Kidney (tissue), 22 donors: ENCODE measurements at places on chromosomes 2 and 18.

DNA sequence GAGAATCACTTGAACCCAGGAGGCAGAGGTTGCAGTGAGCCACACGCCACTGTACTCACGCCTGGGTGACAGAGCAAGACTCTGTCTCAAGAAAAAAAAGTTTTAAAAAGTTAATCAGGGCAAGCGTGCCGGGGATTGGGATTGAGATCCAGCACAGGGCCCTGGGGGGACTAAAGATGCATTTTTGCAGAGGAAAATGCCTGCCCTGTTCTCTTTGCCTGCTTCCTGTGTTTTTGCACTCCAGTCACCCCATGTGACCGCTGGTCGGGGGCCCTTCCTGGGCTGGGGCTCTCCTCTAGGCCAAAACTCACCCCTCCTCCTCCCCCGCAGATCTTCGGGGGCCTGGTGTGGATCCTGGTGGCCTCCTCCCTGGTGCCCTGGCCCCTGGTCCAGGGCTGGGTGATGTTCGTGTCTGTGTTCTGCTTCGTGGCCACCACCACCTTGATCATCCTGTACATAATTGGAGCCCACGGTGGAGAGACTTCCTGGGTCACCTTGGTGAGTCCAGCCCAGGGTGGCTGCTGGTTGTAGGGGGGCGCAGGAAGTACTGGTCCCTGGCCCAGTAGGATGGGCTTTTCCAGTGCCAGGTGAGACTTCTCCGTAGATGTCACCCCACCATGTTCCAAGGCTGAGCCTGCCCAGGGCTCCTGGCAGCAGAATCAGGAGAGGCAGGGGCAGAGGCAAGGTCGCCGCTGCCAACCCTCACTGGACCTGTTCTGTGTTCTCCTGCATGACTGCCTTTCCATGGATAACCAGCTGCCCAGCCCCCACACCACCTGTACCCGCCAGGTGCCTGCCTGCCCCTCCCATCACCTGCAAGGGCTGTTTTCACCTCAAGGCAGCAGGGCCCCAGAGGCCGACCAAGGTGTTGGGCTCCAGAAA, 22.4 kb downstream of the MAL start:
- no peak for DNase-seq

GRCh38 chr2:28437149-28437835, 44.6 kb downstream of the FOSL2 start:
- DNase-seq: peak; percentile 51

- DNase-seq: no peak
Measured at GRCh38 chr2:26193578-26194231, 20.8 kb downstream of the GAREM2 start.

- no peak for DNase-seq
Measured at GRCh38 chr2:173599821-173600359, 245.2 kb downstream of the CDCA7 start.

- DNase-seq: peak; percentile 71
Measured at GRCh38 chr2:217902379-217903141, 100.2 kb downstream of the TNS1 start.

DNA sequence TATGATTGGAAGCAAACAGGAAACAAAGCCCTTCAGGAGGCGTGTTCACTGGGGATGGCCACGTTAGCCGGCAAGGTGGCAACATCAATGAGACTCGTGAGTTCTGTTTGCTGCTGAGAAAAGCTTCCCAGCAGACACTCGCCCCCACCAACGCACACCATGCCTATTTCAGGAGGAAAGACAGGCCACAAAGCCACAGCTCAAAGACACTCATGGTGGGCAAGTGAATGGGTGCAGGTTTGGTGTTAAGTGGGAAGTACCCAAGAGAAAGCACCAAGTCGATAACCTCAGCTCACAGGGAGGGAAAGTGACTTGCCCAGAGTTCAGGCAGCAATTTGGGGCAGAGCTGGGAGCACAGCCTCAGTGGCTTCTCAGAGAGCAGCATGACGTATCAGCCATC, 10.5 kb upstream of the MTERF4 start:
- DNase-seq: no peak

DNA sequence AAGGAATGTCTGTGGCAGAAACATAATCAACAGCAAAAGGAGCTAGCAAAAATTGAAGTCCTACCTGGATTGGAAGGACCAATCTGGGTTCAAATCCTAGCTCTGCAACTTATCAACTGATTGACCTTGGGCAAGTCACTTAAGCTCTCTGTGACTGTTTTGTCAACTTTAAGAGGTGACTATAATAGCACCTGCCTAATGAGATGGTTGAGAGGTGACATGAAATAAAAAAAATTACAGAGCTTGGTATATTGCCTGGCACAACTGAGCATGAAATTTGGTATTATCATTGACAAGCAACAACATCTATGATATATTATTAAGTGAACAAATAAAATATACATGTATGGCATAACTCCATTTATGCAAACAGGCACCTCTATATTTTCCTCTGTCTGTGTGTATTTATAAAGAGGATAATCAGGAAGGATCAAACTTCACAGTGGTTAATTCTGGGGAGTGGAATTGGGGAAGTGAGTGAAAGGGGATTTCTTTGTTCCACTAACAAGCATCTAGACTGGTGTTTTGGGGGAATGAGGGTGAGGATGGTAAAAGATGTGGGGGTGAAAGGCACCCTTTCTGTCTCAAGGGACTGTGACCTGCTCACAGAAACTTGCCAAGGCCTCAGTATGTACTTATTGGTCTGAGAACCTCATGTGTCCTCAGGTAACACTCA, 132.8 kb upstream of the SERTAD2 start:
- no peak for DNase-seq

DNA sequence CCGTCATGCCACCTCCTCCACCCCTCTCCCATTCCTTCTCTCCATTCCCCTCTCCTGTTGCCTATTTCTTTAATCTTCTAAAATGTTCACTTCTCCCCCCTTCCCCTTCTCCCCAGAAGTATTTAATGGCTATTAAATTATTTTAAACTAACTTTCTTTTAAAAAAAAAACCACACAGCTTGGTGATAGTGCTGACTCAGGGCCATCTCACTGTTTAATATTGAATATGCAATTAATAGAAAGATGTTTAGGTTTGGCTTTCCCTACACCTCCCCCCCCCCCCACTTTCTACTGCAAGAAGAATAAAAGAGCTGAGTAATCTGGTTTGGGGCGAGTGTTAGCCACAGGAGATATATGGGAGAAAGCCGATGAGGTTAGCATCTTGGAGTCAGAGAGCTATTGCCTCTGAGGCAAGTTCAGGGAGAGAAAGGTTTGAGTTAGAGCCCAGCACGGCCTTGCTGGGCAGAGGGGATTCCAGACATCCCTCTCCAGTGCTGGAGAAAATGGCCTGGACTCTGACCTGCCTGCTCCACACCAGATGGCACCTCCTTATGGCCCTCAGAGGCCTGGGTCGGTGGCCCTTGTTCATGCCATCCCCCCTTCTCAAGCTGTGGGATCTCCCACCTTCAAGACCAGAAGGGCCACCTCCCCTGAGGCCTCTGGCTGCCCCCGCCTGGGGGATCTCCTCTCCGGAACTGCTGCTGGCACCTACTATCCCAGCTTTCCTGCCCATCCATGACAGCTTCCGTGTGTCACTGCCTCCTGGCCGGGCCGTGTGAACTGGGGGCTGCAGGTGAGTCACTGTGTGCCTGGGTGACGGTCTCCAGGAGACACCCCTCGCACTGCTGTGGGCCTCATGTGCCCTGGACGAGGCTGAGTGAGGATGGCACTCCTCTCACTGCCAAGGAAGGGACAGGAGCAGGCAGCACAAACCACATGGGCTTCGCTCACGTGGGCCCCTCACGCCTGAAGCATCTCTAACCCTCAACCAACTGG, 246.9 kb downstream of the CELF4 start:
- DNase-seq: no peak

GRCh38 chr2:38315707-38316333, 61.3 kb downstream of the ATL2 start:
- peak; percentile 70 for DNase-seq

- no peak for DNase-seq
Measured at GRCh38 chr2:65379721-65380171, 52.7 kb downstream of the SPRED2 start.

DNA sequence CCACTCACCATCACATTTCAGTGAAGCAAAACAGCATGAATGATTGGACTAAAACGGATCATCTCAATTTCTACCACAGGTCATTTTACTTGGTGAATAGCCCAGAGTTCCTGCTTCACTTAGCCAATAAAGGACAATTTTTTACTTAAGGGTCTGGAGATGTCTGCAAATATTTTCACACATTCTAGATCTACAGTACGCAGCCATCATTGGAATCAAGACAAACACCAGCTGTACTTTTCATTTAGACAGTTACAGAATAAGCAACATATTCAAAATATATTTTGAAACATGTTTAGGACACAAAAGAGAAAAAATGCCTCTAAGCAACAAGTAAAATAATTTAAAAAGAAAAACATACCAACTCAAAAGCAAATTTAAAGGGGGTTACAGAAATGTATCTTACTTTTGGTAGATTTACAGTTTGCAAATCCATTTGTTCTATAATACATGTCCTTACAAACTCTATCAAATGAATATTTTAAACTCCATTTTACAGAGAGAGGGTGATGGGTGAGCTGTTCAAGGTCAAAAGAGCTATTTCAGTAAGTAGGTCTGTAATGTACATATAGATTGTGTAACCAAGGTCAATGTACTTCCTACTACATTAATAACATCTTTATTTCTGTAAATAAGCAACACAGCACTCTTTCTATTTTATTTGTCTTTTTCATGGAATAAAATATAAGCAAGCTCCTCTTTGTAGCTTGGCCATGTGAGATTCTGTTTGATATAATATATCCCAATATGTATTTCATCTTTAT, 13.4 kb downstream of the PPP1R1C start:
- no peak for DNase-seq

DNA sequence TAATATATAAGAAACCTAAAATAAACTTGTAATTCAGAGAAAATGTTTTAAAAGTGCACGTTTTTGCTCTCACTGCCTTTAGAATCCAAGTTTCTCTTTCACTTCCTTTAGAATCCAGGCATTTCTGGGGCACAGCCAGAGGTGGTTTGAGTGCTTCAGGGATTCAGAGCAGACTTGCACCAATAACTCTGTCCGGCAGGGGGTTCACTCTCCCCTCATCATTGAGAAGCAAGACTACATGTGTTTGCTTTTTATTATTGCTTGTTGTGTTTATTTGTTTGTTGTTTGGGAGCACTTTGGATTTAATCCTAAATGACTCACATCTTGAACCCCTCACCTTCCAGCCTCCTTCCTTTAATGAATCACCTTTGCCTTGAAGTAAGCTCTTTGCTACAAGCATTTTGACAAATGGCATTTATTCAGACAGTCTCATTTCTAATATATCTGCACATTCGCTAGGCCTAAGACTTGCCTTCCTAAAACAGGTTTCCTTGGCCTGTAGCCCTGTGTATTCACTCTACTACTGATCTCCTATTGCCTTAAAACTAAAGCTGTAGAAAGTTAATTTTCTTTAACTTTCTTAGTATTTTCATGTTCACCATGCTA, 233.5 kb upstream of the ATP5MC3 start:
- DNase-seq: peak; percentile 58

DNA sequence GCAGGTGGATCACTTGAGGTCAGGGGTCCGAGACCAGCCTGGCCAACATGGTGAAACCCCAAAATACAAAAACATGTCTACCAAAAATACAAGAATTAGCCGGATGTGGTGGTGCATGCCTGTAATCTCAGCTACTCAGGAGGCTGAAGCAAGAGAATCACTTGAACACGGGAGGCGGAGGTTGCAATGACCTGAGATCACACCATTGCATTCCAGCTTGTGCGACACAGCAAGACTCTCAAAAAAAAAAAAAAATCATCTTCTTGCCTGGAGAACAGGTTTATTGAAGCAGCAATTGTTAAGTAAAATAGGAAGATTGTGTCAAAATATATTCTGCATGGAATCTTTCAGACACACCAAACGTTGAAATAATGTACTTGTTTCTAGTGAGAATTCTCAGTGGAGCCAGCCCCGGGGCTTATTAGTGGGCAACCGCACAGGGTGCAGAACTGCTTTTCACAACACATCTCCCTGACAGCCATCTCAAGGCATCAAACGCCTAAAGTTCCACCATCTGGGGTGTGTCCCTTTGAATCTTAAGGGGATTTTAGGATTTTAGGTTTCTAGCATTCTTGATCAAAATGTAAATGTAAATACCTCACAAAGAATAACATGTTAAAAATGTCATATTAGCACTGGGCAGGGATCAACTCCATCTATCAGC, 28.6 kb upstream of the PPP4R1 start:
- no peak for DNase-seq

DNA sequence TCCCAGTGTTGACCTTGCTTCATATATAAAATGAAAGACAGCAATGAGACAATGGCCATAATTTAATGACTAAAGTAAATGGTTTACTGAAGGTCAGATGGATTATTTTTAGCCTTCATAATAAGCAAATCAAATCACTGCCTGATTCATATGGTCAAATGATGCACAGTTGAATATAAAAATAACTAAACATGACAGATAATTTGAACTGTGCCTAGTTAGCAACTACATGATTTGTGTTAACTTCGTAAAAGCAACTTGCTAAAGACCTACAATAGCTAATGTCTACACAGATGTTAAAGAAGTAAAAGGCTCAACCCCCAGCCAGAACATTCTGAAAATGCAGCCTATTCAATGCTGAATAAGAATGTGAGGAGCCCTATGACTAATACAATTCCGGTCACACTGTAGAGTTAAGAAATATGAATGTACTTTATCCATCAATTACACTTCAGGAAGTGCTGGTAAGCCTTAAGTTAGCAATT, 590.8 kb upstream of the CDH2 start:
- no peak for DNase-seq

DNA sequence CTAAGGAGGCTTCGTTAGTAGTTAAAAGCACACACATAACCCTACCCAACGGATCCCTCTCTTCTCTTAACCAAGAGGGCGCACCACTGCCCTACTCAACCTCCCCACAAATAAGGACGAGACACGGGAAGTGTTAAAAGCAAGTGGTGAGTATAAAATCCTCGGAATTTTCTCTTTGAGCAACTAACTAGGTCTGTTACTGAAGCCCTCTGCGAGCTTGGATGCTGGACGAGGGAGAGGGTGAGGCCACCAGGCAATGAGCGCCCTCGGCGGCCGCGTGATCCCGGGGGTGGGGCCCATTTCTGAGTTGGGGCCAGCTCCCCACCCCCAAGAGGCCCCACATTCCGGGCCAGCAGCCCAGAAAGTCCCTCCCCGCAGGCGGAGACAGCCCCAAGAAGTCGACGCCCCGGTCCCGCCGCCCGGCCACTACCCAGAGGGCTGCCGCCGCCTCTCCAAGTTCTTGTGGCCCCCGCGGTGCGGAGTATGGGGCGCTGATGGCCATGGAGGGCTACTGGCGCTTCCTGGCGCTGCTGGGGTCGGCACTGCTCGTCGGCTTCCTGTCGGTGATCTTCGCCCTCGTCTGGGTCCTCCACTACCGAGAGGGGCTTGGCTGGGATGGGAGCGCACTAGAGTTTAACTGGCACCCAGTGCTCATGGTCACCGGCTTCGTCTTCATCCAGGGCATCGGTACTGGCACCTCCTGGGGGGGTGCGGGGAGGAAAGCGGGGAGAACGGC, at the start of gene CYBRD1:
Gene CYBRD1, plus strand, starts transcription at position 423 of the 736 bp plus-strand sequence. Its CDS starts 72 bp downstream, at position 495.
- peak; percentile 69 for DNase-seq
